MCF 10A (cell line): ENCODE measurements at places on chromosomes 1 and 21.

- H3K27me3 ChIP-seq = peaks cover 12% of the 10 kb centered on the region
- peaks cover 8% of the 10 kb centered on the region for H3K4me1 ChIP-seq
- H3K4me3 ChIP-seq = no peak overlapping the region
- no peak overlapping the region for H3K27ac ChIP-seq
Measured at GRCh38 chr1:211684791-211685190, 9.4 kb upstream of the NEK2 start.

GRCh38 chr1:24878775-24879742, 51.0 kb downstream of the RUNX3 start:
- H3K27ac ChIP-seq = no peak overlapping the region
- peaks cover 6% of the 10 kb centered on the region for H3K4me1 ChIP-seq
- H3K4me3 ChIP-seq = no peak overlapping the region
- peaks cover 51% of the 10 kb centered on the region for H3K27me3 ChIP-seq
- H3K36me3 ChIP-seq = no peaks in the 10 kb centered on the region

GRCh38 chr1:38114241-38115026, 67.8 kb upstream of the POU3F1 start:
- peaks cover 33% of the 10 kb centered on the region for H3K4me1 ChIP-seq
- no peak overlapping the region for H3K27ac ChIP-seq
- H3K4me3 ChIP-seq = no peak overlapping the region
- no peaks in the 10 kb centered on the region for H3K36me3 ChIP-seq
- H3K27me3 ChIP-seq = no peaks in the 10 kb centered on the region
- DNase-seq = peak; percentile 81

- H3K27me3 ChIP-seq = no peaks in the 10 kb centered on the region
- peaks cover 28% of the 10 kb centered on the region for H3K4me1 ChIP-seq
- DNase-seq = no peak
- H3K27ac ChIP-seq = no peak overlapping the region
- H3K4me3 ChIP-seq = no peak overlapping the region
Measured at GRCh38 chr1:161189036-161189435, 9.8 kb downstream of the ADAMTS4 start.

DNA sequence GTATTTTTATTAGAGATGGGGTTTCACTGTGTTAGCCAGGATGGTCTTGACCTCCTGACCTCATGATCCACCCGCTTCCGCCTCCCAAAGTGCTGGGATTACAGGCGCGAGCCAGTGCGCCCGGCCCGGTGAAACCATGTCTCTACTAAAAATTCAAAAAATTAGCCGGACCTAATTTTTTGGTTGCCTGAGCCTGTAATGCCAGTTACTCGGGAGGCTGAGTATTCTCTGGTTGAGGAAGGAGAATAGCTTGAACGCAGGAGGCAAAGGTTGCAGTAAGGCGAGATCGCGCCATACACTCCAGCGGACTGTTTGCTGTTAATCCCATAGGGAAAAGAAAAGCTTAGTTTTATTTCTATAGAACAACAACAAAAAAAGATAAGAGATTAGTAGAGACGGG, 29.9 kb upstream of the HJV start:
- no peak for DNase-seq
- H3K27me3 ChIP-seq = no peaks in the 10 kb centered on the region
- H3K4me3 ChIP-seq = peak overlapping the region; percentile 70
- peaks cover 7% of the 10 kb centered on the region for H3K36me3 ChIP-seq
- H3K27ac ChIP-seq = peak overlapping the region; percentile 99

DNA sequence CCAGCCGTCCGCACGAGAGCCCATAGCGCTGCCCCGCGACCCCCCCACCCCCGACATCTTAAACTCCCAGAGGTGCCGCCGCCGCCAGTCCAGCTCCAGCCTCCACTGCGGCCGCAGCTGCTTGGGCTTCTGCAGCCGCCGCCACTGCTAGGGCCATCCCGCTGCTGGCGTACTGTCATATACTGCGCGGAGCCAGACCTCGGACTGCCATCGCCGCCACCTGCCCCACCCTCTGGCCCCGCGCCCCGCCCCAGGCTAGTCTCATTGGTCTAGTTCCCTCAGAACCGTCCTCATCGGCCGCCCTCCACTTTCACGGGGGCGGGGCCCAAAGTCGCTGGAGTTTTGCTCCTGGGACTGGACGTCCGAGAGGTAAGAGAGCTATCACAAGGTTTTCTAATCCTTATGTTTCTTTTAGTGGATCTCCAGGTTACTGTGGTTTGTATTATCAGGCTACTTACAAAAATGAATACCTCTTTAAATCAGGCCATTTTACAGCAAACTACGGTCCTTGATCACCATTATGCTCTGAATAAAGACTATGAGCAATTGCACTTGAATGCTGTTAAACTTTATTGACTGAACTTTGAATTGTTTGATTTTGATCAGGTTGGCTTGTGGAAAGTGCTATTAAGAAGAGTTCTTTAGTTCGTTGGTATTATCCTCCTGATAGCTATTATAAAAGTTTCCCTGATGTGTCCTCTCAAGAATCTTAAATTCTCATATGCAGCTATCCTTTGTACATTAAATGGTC, 2.8 kb upstream of the CD1D start:
- H3K4me3 ChIP-seq = no peak overlapping the region
- no peak for DNase-seq
- no peak overlapping the region for H3K27ac ChIP-seq
- H3K27me3 ChIP-seq = peaks cover 37% of the 10 kb centered on the region
- H3K4me1 ChIP-seq = peaks cover 9% of the 10 kb centered on the region

GRCh38 chr1:28156821-28157220, 19.7 kb downstream of the PTAFR start:
- no peak overlapping the region for H3K27ac ChIP-seq
- peak; percentile 67 for DNase-seq
- H3K27me3 ChIP-seq = no peaks in the 10 kb centered on the region
- H3K4me3 ChIP-seq = no peak overlapping the region
- peaks cover 16% of the 10 kb centered on the region for H3K4me1 ChIP-seq
